Germinal center (tissue), 1 donor: ENCODE measurements at places on chromosomes 6 and 20.

DNA sequence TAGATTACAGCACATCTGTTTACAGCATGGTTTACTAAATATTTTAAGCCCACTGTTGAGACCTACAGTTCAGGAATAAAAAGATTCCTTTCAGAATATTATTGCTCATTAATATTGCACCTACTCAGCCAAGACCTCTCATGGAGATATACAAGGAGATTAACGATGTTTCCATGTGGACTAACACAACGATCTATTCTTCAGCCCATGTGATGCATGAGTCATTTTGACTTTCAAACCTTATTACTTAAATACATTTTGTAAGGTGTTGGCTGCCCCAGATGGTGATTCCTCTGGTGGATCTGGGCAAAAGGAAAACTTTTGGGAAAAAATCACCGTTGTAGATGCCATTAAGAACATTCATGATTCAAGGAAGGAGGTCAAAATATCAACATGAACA lies 48.0 kb upstream of the SDHAF4 start:
- no peak for DNase-seq

DNA sequence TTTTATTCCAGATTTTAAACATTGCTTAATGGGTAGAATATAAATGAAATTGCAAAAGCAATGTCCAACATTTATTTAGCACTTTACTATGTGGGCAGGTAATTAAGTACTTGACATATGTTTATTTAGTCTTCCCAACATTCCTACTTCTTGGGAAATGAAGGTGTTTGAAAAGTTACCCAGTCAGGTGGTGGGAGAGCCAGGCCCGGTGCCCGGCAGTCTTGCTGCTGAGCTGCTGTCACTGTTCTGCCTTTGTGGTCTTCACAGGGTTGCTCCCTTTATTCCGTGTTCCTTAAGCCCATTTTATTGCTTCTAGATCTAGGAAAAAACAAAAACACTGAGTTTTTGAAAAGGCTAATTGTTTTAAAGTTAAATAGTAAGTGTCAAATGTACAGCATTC lies 42.6 kb upstream of the TULP4 start:
- no peak for DNase-seq

DNA sequence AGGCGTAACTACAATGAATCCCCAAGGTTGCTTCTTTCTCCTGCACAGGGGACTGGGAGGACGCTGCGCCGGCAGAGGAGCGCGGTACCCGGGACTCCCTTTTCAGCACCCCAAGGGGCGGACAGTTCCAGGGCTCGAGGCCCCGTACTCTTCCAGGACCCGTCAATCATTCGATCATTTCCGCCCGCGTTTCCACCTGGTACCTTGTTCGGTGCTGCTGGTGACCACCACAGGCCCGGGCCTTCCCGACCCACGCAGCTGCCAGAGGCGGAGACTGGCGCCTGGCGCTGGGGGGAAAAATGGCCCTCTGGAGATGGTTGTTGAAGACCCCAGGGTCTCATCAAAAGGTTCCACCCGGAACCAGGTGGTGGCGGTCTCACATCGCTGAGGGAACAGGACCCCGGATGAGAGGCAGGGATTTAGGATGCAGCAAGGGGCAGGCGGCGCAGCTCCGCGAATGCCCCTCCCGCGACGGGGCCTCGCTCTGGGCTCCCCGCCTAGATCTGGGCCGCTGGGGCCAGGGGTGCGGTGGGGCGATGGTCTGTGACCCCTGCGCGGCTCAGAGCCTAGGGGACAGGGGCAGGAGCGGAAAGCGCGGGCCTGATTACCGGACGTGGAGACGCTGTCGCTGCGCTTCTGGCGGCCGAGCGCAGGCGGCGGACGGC lies 744 bp downstream of the VSX1 start:
- no peak for DNase-seq

- no peak for DNase-seq
These were observed 169.4 kb upstream of the TAB2 start for GRCh38 chr6:149147938-149148718.

GRCh38 chr6:111185954-111186353 lies 98.7 kb downstream of the SLC16A10 start:
- DNase-seq = no peak

- DNase-seq = no peak
These were observed 76.5 kb downstream of the PTPN1 start for GRCh38 chr20:50586531-50587232.

DNA sequence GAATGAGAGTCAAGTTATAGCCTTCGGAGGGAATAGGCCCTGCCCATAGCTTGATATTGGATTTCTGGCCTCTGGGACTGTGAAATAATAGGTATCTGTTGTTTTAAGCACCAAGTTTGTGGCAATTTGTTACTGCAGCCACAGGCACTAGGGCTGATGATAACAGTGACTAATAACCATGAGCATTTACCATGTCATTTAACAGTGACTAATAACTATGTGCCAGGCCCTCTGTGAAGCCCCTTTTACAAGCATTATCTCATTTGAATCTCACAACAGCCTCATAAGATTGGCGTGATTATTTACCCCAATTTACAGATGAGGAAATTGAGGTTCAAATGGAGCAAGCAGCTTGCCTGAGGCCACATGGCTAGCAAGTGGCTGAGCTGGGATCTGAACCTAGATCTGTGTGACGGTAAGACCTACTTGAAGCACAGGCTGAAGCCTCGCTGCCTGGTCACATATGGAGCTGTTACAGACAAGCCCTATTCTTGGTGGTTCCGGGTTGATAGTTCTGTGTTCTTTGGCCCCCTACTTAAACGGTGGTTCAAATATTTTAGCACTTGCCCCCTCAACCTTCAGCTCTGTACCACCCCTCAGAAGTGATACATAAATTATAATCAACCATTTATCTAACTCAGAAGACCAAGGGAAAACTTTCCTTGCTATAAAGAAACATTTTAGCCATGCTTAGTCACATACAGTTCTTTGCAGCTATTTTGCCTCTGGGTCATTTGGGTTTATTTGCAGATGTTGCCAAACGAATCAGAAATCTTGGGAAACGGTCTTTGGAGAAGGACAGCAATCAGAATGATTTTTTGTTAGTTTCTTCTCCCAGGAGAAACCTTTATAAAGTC lies 98.3 kb downstream of the ELOVL5 start:
- no peak for DNase-seq

DNA sequence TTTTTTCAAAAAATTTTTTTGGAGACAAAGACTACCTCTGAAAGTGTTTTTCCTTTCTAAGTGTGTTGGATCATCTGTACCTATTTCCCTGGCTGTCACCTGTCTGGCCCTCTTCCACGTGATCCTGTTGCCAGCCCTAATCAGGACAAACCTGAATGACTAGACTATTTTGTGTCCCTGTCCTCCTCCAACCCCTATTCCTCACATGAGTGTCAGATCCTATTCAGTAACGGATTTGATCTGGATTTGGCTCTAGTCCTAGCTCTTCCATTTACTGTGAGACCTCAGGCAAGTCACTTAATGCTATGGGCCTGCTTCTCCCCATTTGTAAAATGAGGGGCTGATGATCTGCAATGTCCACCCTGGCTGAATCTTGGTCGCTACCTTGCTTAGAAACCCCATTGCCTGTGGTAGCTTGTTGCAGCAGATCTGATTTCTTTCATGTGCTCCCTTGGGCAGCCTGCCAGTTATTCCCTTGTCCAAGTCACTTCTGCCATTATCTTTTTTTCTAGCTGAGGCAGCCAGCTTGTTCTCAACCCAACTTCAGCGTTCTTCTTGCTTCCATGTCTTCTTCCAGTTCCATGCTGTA lies 4.8 kb downstream of the PHF20 start:
- no peak for DNase-seq

DNA sequence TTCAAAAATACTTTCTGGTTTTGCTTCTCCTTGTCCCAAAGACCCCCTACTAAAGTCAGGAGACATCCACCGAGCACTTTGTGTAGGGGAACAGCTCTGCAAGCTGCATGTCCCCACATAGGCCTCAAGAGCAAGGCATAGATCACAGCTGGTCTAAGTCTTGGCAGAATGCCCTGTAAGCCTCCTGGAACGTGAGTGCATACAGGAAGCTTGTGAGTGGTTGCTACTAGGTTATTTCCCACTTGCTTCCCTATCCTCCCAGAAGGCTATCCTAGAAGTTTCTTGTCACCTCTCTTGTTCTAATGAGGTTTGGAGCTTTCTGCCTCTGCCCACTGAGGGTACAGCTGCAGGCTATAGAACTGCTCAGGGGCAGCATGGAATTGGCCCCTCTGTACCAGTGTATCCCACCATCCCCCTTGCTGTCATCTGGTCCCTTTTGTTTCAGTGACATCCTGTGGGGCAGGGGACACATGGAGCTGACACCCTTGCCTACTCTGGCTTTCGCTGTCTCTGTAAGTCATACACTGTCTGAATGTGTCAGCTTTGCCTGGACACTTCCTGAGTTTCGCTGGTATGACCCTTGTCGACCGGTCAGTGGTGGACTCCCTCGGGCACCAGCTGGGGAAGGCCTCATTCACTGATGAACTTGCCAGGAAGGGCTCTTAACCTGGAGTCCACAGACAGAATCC lies 35.6 kb upstream of the KCNK16 start:
- DNase-seq = no peak

DNA sequence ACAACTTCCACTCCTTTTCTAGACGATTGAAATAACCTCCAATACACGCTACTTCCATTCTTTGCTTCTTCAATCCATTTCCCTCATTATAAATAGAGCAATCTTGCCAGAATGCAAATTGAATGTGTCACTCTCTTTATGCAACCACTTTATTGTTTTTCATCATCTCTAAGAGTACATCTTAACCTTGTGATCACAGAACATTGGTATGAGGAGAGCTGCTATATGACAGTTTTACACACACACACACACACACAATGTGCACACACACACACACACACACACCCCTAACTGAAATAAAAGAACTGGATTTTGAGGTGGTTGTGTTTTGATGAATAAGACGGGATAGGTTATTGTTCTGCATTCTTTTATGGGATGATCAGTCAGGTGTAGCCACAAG lies 187.0 kb downstream of the HDGFL1 start:
- no peak for DNase-seq

GRCh38 chr6:45075246-45075645 lies 252.9 kb upstream of the RUNX2 start:
- DNase-seq = no peak

- no peak for DNase-seq
These were observed 94.6 kb upstream of the SUPT3H start for GRCh38 chr6:45472382-45472781.

DNA sequence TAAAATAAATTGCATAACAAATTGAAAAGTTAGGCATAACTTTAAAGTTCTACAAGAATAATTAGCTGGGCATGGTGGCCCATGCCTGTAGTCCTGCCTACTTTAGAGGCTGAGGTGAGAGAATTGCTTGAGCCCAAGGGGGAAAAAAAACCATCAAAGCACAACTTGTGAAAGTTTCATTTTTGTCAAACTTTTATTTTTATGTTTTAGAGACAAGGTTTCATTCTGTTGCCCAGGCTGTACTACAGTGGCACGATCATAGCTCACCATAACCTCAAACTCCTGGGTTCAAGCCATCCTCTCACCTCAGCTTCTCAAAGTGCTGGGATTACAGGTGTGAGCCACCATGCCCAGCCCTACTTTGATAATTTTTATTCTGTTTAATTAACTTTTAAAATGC lies 14.2 kb downstream of the KATNA1 start:
- no peak for DNase-seq

DNA sequence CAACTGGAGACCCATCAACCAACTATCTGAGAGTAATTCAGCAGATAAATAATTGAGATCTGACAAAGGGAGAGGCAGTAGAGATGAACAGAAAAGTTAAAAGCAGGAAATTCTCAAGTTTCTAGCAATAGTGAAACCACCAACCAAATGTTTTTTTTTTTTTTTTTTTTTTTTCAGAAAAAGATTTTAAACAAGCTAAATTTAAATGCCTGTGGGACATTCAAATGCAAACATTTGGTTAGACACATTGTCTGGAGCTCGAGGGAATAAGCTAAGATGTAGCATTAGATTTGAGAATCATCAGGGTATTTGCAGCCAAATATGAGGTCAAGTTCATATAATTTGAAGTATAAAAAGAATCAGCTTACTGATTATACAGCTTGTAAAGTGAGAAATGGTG lies 16.4 kb downstream of the RANBP9 start:
- no peak for DNase-seq

GRCh38 chr6:73394577-73395354 lies at the start of gene DDX43:
Gene DDX43, plus strand, starts transcription at chr6:73394828. Its CDS starts 78 bp downstream, at chr6:73394906.
- peak; percentile 68 for DNase-seq

GRCh38 chr6:21478883-21479539 lies 114.5 kb upstream of the SOX4 start:
- no peak for DNase-seq

- DNase-seq = peak; percentile 46
These were observed 535 bp downstream of the VSTM2L start for GRCh38 chr20:37903317-37904007.
